Skeletal muscle tissue (tissue), 5 donors: ENCODE measurements at places on chromosomes 5 and 9. TPM values are rescaled to one million over a fixed set of nuclear protein-coding genes. Genes with fewer than 3 reads are reported as not detected.

Gene PCDHGB5
- total RNA-seq = 3.7 TPM

Gene INSL6
- total RNA-seq = not detected

Gene FGF10
- 4.7 TPM for total RNA-seq

Gene ENTPD2
- total RNA-seq = 5.2 TPM

Gene C5orf52
- not detected for total RNA-seq

Gene SPAG8
- 0.52 TPM for total RNA-seq

Gene SMU1
- total RNA-seq = 30.3 TPM

Gene HRH2
- total RNA-seq = 1.0 TPM

Gene PCSK1
- not detected for total RNA-seq

Gene ADAMTS6
- total RNA-seq = 2.6 TPM

Gene ZFP37
- total RNA-seq = 3.1 TPM

Gene PKD2L2
- total RNA-seq = 2.6 TPM

Gene GABRA1
- total RNA-seq = not detected

Gene SVEP1
- total RNA-seq = 46.4 TPM

Gene TNC
- total RNA-seq = 30.8 TPM

Gene NADK2
- total RNA-seq = 27.1 TPM

Gene SPATA31C1
- not detected for total RNA-seq

Gene PPIC
- total RNA-seq = 13.6 TPM

Gene DPH7
- 13.0 TPM for total RNA-seq

Gene FCN2
- total RNA-seq = 1.0 TPM

Gene CHSY3
- 12.5 TPM for total RNA-seq

Gene SPATA6L
- total RNA-seq = 1.6 TPM

Gene FAM81B
- total RNA-seq = 1.0 TPM

Gene CCNJL
- 3.1 TPM for total RNA-seq

Gene PCDHGC4
- 3.7 TPM for total RNA-seq

Gene ADRA1B
- under 0.01 TPM for total RNA-seq

Gene CHMP5
- total RNA-seq = 52.7 TPM

Gene IL3
- not detected for total RNA-seq

Gene ARHGEF39
- total RNA-seq = 0.52 TPM

Gene DAPK1
- 18.8 TPM for total RNA-seq

Gene CDKN2B-AS1
- 0.52 TPM for total RNA-seq

Gene DNAJC18
- total RNA-seq = 16.2 TPM

Gene TMEM215
- total RNA-seq = 0.52 TPM

Gene LHX3
- total RNA-seq = not detected

Gene PAEP
- not detected for total RNA-seq

Gene SPINK5
- total RNA-seq = not detected

Gene FAM200C
- total RNA-seq = 13.0 TPM

Gene BNC2
- total RNA-seq = 10.4 TPM

Gene NFIB
- total RNA-seq = 95.0 TPM
